ENCODE measurements at places on chromosomes 4 and X. TPM values are rescaled to one million over a fixed set of nuclear protein-coding genes. Genes with fewer than 3 reads are reported as not detected.
A peak's percentile ranks its signal among the peaks of the same experiment; 100 is the strongest.

GRCh38 chr4:174763454-174764104 is 65.5 kb downstream of the GLRA3 start:
- no peaks in the 10 kb centered on the region for H3K4me1 ChIP-seq
- no peaks in the 10 kb centered on the region for H3K27me3 ChIP-seq
- no peak for DNase-seq
- H3K36me3 ChIP-seq = no peaks in the 10 kb centered on the region
- no peak overlapping the region for H3K27ac ChIP-seq

Gene TLR6
- total RNA-seq = 0.89 TPM

- H3K4me3 ChIP-seq = no peak overlapping the region
- H3K4me1 ChIP-seq = peaks cover 15% of the 10 kb centered on the region
- peak overlapping the region; percentile 73 for H3K27ac ChIP-seq
- no peaks in the 10 kb centered on the region for H3K27me3 ChIP-seq
- no peak for DNase-seq
Measured at GRCh38 chrX:9790866-9791265, 4.6 kb downstream of the SHROOM2 start.

Gene ACTRT1
- total RNA-seq = not detected

- H3K27ac ChIP-seq = no peak overlapping the region
- H3K27me3 ChIP-seq = no peaks in the 10 kb centered on the region
- no peaks in the 10 kb centered on the region for H3K4me1 ChIP-seq
- DNase-seq = no peak
- no peak overlapping the region for H3K4me3 ChIP-seq
- H3K36me3 ChIP-seq = no peaks in the 10 kb centered on the region
Measured at GRCh38 chr4:140989944-140990343, 143.3 kb downstream of the RNF150 start.
